Activated CD8-positive, alpha-beta memory T cell treated with anti-CD3 and anti-CD28 coated beads, Interleukin-2, amount 50 U/mL, for 48 hours (primary cell): ENCODE measurements at places on chromosomes 4 and X.

- no peak for DNase-seq
Measured at GRCh38 chr4:6268650-6269615, 717 bp upstream of the WFS1 start.

GRCh38 chrX:22122510-22122909 lies 90.4 kb downstream of the PHEX start:
- no peak for DNase-seq

- DNase-seq = no peak
Measured at GRCh38 chr4:94533405-94534223, 81.9 kb downstream of the PDLIM5 start.

DNA sequence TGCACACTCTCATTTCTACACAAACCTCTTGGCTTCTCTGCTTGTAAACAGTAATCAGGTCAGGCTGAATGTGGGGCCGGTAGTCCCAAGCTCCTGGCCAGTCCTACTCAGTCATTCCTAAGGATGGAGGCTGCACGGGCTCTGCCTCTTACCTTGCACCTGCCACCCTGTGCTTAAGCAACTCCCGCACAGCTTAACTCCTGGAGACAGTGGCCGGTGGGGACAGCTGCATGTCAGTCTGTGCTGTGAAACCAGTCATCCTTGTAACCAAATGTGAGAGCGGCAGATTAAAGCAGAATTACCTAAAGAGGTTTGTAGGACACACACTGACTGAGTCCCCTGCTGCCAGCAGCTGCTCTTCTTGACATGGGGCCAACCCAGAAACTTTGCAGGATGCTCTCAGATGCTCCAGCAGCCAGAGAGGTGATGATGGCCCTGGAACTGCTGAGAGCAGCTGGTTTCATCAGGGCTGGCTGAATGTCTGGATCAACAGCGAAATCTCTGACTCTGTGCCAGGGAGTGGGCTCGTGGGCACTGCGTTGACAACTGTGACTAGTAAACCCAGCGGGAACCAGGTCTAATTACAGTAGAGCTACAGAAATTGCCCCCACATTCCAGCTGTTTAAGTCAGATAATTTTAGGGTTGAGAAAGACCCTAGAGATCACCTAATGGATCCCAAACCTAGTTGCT lies 123.7 kb downstream of the ANAPC4 start:
- no peak for DNase-seq

DNA sequence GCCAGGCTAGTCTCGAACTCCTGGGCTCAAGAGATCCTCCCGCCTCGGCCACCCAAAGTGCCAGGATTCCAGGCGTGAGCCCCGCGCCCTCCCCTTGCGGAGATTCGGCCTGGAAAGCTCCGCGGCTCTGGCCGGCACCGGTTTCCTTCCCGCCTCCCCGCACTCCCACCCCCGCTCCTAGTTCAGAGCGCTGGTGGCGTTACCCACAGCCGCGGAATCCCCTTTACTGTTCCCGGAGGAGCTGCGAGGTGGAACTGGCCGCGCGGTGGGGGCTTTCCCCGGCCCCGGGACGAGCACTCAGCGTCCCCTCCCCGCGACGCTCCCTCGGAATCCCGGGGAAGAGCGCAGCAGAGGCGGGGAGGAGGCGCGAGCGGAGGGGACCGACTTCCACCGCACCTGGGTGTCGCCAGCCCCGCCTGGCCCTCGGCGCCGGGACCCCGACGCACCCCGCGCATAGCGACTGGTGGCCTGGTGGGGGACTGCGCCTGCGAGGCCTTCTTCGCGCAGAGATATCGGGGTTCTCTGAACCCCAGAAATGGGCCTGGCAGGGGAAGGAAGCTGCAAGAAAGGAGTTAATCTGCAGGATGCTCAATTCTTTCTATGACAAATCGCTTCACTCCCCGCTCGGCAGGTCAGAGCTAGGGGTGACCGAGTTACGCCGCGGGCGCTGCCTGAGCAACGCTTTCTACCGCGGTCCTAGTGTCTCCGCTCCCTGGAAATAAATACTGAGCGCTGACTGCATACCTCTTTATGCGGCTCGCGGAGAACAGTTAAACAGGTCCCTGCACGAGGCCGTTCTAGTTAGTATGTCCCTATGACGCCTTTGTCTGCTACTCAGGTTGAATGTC lies 14.6 kb upstream of the SLC25A4 start:
- DNase-seq = peak; percentile 69

GRCh38 chr4:31086756-31087330 lies 366.7 kb downstream of the PCDH7 start:
- DNase-seq = no peak

DNA sequence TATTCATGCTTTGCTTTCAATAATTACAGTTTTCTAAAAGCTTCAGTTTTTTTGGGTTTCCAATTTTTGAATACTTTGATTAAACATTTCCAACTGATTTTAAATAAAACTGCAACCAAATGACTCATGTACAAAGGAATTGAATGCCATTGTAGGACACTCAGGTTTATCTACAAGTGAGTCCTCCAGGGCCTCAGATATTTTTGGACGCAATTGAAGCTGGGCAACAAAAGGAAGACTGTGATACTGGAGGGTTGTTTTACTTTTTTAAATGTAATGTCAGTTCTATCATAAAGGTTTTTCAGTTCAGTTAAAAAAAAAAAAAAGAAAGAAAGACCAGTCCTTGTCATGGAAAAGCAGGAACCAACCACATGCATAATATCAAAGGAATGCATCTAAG lies 64.2 kb downstream of the MAGEA10 start:
- no peak for DNase-seq

GRCh38 chr4:1683736-1684505 lies at the start of gene FAM53A:
FAM53A (minus strand) TSS chr4:1684313; CDS start chr4:1668741, 15,572 bp downstream.
- peak; percentile 75 for DNase-seq

GRCh38 chr4:81650606-81651242 lies 179.0 kb upstream of the RASGEF1B start:
- no peak for DNase-seq

DNA sequence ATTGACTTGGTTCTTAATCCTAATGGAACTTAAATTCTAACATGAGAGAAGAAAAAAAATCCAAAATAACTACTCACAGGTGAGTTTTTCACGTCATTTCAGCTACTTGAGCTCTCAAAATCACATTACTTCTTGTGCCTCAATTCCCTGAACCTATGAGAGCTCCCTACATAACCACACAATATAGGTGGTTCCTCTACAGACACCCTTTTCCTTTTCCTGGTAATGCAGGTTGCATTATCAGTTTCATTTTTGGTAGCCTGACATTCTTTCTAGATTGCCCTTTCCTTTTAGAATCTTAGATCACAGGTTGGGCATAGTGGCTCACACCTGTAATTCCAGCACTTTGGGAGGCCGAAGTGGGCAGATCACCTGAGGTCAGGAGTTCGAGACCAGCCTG lies 4.3 kb downstream of the GPR34 start:
- DNase-seq = no peak

DNA sequence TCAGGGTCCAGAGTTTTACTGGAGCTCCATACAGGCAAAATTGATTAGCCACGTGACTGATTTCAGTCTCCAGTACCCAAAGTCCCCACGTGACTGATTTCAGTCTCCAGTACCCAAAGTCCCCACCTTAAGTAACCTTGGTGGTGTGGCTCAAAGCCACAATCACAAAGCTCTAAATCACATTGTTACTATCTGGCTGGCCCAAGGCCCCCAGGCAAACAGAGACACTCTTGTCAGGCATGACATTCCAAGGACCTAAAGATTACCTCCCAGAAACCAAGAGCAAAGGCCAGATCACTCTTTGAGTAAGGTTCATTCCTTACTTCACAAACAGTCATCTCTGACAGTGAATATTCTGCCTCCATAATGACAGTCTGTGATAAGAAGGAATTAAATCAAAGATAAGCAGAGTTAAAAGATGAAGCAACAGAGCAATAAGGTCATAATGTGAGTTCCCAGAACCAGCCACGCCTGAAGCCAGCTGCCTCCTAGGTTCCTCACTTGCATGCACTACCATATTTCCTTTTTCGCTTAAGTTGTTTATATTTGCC lies 78.5 kb downstream of the ANXA3 start:
- DNase-seq = no peak

DNA sequence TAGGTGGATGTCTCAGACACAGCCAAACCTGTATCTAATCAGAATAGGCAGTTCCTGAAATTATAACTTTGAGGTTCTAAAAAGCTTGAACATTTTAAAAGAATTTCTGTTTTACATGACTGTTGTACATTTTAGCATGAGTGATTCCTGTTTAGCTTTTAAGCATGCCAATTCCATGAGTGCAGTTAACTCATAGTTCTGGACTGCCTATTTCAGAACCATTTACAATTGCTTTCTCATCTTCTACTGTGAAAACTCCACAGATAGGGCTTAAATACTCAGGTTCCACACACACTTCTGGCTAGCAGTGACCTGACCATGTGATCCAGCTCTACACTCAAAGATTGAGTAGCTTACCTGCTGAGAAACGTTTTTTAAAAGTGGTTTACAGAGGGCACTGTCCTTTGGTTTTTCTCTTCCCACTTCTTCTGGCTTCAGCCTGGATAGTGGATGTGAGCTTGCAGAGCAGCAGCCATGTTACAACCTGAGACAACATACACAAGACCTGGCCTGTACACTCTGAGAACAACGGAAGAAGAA lies 280.8 kb downstream of the ANKRD50 start:
- no peak for DNase-seq

DNA sequence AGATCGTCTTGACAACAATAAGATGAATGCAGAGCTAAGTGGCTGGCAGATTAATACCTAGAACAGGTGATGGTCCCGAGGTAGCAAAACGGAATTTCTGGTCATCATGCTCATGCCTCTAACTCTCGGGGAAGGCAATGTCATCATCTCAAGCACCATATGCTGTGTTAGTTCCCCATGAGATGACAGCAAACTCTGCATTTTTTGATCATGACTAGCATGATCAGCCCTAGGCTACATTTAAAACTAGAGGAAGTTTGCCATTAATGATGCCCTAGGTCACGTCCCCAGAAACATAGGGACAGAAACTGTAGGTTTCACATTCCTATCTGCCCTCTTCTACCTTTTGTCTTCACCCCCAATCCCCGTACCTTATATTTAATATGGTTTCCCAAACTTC lies 11.6 kb downstream of the LPAR4 start:
- no peak for DNase-seq

- no peak for DNase-seq
Measured at GRCh38 chrX:54473993-54474859, 21.8 kb downstream of the FGD1 start.

DNA sequence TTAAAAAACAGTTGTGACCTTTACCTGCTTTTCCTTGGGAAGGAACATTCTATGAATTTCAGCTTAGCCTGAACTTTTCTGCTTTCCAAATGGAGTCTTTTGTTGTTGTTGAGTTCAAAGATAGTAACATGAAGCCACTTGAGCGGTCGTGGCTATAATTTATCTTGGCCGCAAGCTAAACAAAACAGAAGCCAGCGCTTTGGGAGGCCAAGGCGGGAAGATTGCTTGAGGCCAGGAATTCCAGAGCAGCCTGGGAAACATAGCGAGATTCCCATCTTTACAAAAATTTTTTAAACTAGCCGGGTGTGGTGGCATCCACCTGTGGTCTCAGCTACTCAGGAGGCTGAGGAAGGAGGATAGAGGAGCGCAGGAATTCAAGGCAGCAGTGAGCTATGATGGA lies 29.9 kb downstream of the TKTL1 start:
- no peak for DNase-seq

- DNase-seq = no peak
Measured at GRCh38 chr4:182582245-182582644, 334.9 kb downstream of the DCTD start.

- DNase-seq = no peak
Measured at GRCh38 chr4:138275963-138276621, 33.9 kb upstream of the SLC7A11 start.

- DNase-seq = no peak
Measured at GRCh38 chr4:164803702-164804101, 49.8 kb downstream of the SMIM31 start.

GRCh38 chr4:3527101-3527913 lies 4.9 kb downstream of the LRPAP1 start:
- DNase-seq = no peak

GRCh38 chr4:118904935-118905334 lies 16.3 kb downstream of the SYNPO2 start:
- DNase-seq = no peak

DNA sequence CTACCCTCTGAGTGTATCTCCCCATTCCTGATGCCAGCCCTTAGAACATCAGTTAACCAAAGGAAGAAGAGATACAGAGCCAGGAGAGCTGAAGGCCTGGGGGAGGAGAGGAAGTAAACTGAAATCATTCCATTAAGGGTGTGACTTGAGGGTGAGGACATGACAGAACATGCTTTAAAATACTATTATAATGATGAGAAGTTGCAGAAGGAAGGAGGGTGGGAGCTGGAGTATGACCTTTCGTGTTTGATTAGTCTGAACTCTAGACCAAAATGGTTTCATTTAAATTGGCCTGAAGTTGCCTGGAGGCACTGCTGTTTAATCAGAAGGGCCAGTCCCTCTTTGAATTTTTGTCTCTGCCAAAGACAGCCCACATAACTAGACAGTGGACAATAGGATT lies 11.4 kb downstream of the INTS6L start:
- no peak for DNase-seq

DNA sequence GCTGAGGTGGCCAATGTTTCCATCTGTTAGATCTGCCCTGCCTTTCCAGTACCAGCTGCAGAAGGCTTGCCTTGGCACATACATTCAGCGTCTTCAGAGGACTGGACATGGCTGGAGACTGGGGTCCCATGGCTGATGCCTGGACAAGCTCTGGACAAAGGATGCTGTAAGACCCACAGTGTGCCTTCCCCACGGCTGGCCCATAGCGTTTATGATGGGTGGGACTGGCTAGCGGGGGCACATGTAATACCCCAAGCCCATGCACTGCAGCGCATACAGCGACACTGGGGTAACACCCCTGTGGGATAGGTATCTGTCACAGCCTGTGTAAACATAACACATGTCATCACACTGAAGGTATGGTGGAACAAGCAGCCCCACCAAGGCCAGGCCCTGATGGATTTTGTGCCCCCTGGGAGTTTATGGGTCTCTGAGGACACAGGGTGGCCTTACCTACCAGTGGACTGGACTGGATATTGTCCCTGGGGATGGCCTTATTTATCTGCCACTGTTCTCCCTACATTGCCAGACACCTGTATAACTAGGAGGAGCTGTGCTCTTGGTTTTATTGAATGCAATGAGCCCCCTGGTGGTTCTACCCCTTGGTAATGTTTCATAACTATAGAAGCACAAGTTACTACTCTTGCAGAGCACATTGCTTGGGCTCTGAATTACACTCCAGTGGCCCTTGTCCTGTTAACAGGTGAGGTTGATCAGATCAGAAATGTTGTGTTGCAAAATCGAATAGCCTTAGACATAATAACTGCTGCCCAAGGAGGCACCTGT lies 34.3 kb upstream of the TACR3 start:
- no peak for DNase-seq
